ENCODE measurements at places on chromosomes 5 and 9.

GRCh38 chr5:166979307-166979895 lies 1312.0 kb upstream of the WWC1 start:
- no peak for DNase-seq

GRCh38 chr9:102000956-102001355 lies 262.5 kb upstream of the GRIN3A start:
- DNase-seq, result no peak

DNA sequence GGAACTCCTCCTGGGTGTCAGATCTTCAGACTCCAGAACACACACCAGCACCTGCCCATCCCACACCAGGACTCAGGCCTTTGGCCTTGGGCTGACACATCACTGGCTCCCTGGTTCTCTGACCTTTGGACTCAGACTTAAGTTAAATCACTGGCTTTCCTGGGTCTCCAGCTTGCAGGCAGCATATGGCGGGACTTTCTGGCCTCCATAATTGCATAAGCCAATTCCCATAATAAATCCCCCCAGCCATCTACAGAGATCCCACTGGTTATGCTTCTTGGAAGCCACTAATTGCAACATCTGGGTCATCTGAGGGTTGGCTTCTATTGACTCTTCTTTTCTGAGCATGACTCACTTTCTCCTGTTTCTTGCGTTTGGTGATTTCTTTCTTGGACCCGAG lies 80.3 kb upstream of the SARDH start:
- no peak for DNase-seq

DNA sequence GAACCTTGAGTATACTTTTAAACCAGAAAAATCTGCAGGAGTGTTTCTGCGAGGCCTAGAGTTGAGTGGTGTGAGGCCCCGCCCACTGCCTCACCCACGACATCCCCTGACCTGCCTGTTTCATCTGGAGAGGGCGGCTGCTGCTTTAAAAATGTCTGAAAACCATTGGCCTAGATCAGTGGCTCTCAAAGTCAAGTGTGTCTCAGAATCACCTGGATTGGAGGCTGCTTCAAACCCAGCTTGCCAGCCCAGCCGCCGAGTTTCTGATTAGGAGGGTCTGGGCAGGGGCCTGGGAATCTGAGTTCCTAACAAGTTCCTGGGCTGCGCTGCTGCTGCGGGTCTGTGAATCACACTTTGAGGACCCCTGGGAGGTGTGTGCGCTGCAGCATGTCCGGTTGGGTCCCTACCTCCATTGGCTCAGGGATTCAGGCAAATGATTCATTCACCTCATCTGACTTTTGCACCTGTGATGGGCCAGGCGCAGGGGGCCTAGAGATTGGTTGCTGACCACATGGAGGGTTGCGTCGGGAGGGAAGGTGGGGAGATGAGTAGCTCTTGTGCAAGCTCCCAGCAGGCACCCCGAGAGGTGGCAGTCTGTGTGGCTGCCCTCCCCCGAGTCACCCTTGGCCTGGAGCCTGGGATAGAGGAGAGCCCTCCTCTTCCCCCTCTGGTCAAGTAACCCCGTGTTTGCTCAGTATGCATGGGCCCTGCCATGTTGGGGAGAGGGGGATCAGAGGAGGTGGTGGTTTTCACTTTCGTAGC lies 27.6 kb upstream of the HMCN2 start:
- no peak for DNase-seq

GRCh38 chr9:114214181-114214580 lies 58.8 kb downstream of the COL27A1 start:
- DNase-seq, result no peak

DNA sequence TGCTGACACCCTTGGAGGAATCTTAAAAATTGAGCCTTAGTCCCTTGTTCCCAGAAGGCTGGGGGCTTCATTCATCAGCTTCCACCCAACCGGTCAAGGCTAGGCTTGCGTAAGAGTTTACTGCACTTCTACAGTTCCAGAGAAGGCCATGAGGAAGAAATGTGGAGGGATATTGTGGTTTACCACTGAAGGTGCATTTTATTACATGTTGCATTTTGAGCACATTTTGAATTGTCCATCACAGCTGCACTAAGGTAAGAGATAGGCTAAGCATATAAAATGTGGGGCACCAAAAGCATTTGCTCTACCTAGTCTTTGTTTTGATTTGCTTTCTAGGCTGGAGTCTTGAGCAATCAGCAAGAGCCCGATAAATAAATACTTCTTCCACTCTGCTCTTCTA lies 167.1 kb upstream of the PAPPA start:
- DNase-seq, result no peak

DNA sequence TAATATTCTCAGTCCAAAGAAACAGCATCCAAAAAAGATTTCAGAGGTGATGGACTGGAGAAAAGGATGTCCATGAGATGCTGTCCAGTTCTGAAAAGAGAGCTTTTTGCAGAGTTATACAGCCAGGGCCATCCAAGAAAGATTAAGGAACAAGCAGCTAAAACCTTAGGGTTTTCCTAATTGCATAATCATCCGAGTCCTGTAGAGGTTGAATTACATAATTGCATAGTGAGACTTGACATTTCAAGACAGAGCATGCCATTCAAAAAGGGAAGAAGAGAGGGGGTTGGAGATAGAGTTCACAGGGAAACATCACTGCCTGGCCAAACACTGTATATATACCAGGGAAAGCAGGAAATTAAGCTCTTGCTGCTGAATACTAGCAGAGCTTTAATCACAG lies 1729.2 kb upstream of the WWC1 start:
- DNase-seq, result no peak
